ENCODE measurements at places on chromosomes 2 and 18. TPM values are rescaled to one million over a fixed set of nuclear protein-coding genes. Genes with fewer than 3 reads are reported as not detected.

RAX gene
- not detected for total RNA-seq

GALR1 gene
- not detected for total RNA-seq

ARHGAP28 gene
- 0.41 TPM for total RNA-seq

CYRIA gene
- 0.13 TPM for total RNA-seq

IL1R1 gene
- total RNA-seq = 7.1 TPM

SIX3 gene
- total RNA-seq = 0.21 TPM

RGPD4 gene
- not detected for total RNA-seq

POTEJ gene
- total RNA-seq = not detected

CEBPZ gene
- total RNA-seq = 63.8 TPM

UGT1A6 gene
- not detected for total RNA-seq

LONRF2 gene
- 12.9 TPM for total RNA-seq

DSG1 gene
- not detected for total RNA-seq

DNA sequence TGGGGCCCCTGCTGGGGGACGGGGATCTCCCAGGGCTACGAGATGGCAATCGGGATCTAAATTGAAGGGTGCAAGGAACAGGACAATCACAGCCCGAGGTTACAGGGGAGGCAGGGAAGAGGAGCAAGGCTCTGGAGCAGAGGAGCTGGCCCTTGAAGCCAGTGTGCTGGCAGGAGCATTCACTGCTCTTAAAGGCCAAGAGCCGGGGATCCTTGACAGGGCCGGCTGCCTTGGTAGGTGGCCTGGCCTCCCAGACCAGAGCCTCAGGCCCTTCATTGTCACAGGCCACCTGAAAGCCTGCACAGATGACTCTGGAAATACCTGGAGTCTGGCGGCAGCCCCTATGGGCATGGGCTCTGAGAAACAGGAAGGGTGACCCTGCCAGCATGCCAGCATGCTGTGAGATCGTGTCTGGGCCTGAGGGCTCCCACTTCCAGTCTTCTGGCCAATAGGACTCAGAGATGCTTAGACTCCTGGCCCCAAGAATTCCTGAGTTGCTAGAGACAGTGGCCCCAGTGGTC, 38.7 kb downstream of the PDIA6 start:
- no peak for DNase-seq

DNA sequence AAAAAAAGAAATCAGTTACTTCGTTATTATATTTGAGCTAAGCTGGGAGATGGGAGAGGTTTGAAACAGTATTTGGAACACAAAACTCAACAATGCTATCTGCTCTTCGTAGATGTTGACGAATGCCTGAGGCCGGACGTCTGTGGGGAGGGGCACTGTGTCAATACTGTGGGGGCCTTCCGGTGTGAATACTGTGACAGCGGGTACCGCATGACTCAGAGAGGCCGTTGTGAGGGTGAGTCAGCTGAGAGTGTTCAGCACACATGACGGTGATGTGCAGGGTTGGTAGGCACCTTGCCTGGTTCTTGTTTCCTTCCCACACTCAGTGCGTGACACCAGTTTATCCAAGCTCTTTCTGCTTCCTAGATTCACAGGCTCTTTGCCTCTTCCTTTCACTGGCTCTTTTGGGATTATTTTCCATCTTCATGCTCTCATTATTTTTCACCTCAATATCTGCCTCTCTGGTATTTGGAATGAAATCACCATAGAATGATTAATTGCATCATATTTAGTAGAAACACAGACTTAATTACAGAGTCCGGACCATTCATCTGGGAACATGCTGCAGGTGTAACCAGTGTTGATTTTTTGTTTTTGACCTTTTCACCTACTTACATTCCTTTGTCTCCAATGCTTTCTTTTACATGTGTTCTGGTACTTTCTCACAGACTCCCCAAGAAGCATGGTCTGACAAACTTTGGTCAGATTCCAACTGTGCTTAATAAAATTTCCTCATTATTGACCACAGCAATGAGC, 200.6 kb upstream of the RASGRP3 start:
- peak; percentile 94 for DNase-seq

DNA sequence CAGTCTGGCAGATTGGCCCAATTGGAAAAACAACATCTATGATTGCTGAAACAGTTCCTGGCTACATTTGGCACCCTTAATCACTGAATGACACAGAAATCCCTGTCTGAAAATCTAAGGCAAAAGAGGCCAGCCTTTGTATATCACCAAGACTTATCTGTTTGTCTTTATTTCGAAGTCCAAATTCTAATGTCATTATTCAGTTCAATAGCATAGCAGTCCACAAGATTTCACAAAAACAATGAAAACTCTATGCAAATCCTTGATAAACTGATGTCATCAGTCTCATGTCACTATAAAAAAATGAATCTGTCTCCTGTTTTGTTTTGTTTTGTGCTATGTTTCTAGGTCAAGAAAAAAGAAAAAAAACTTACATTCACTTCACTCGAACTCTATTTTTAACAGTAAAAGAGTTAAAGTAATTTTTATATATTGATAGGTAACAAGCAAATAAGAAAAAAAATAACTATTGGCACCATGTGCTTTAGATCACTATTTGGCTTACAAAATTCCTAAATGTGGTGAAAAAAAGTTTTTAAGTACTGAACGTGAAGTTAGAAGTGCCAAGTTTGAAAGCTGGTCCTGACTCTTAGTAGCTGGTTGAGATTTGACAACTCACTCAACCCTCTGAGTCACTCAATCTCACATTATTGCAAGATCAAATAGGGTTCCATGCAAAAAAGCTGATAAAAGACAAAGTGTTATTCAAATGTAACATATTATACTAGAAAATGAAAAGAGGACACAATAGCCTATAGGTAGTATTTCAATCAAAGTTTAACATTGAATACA, 359.3 kb downstream of the IRS1 start:
- no peak for DNase-seq

GRCh38 chr2:51994123-51994763, 962.3 kb upstream of the NRXN1 start:
- DNase-seq = no peak

DNA sequence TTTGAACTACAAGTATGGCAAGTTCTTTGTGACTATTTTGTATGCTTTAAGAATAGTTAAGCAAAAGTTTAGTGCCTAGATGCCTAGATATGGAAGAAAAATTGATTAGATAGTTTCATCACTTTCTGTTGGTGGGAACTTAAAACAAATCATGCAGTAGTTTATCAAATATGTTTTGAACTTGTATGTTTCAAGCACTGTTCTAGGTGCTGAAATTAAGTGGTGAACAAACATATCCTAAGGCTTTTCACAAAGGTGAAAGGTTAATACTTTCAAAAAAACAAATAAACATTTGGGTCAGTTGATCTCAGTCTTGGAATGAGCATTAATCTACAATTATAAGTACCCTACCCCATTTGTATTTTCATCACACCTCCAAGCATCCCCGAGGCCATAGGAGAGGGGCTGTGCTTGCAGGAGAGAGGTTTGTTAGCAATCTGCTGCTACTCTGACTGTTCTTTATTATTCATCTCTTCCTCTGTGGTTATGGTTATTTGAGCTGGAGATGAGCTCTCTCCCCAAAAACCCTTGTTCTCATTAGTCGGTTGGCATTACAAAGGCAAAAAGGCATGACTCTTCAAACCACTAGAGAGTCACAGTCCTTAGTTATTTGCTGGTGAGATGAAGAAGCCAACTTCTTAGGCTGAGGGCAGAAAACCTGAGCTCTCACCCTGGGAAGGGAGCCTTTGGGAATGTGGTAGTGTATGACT, 103.9 kb upstream of the FHL2 start:
- no peak for DNase-seq

DNA sequence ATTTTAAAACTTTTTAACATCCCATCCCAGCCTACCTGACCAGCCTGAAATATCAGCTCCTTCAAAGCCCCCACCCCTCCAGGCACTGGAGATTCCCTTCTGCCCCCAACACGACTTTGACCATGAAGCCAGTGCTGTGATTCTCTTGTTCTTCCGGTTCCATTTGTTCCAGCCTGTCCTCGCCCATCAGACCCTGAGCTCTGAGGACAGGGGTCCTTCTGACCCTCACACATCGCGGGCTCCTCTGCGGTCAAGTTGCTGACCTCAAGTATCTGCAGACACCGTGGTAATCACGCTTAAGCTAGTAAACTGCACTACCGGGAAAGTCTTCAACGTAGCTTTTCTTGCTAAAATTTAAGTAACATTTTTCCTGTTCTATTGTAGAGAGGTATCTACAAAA, 282.2 kb upstream of the SALL3 start:
- no peak for DNase-seq

DNA sequence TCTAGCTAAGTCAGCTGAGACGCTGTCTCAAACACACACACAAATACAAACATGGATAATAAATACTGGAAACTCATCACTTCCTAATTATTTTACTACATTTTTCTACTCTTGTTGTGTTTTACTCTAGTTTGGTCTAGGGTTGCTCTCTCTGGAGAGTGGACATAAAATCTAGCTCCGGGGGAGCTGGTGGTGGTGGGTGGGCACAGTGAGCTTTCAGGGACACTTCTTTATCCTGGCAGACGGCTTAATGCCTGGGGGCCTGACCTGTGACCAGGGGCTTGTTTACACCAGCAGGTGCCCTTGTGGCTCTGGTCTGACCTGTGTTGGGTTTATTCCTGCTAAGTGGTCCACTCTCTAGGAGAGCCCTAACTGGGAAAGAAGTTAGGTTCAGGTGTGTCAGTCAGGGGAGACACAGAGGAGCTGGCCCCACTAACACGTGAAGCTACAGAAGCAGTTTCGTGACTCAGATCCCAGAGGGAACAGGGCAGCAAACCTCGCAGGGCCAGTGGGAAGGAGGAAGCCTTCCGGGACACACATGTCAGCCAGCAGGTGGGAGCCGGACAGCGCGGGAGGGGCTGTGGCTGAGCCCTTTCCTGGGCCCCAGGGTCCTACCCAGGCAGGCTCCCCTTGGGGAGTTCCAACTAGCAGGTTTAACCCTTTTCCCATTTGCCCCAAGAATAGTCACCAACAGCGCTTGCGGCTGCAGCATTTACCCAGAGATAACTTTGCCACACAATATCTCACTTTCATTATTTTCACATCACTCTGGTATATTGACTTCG, 22.5 kb upstream of the BOK start:
- DNase-seq = no peak

- DNase-seq = no peak
Measured at GRCh38 chr2:57552885-57553284, 493.7 kb upstream of the VRK2 start.

DNA sequence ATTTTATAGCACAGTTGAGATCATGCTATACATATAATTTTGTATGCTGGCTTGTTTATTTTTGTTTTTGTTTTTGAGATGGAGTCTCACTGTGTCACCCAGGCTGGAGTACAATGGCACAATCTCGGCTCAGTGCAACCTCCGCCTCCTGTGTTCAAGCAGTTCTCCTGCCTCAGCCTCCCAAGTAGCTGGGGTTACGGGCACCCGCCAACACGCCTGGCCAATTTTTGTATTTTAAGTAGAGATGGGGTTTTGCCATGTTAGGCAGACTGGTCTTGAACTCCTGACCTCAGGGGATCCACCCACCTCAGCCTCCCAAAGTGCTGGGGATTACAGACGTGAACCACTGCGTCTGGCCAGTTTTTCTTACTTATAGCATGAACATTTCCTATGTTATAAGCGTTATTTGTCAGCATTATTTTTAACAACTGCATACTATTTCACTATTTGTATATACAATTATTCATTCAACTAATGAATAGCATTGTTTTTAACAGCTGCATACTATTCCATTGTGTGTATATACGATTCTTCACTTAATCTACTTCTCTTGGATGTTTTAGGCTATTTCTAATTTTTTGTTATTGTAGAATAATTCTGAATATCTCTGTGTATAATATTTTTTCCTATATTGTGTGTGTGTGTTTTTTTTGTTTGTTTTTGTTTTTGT, 3.5 kb downstream of the EHD3 start:
- no peak for DNase-seq

DNA sequence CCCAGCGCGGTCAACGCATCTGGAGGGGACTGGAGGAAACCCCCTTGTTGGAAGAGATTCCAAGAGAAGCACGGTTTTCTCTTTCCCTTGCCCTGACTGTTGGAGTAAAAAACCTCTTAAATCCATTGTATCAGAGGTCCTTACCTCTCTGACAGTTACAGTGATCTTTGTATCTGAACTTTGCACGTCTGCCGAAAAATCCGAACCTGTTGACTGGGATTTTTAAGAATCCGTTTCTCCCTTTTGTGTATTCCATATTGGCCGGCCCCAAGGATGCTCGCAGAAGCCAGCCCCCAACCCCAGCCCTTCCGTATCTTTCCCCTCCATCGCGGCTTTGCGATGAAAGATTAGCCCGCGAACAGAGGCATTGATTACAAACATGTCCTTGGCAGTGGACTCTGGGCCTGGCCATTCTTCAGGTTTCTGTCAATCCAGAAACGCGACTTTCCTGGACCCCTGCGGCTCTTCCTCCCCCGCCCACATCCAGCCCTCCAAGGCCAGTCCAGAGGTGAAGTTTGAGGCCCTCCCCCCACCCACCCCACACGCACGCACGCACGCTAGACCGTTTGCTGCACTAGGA, 4.6 kb upstream of the DLX1 start:
- DNase-seq = no peak

DNA sequence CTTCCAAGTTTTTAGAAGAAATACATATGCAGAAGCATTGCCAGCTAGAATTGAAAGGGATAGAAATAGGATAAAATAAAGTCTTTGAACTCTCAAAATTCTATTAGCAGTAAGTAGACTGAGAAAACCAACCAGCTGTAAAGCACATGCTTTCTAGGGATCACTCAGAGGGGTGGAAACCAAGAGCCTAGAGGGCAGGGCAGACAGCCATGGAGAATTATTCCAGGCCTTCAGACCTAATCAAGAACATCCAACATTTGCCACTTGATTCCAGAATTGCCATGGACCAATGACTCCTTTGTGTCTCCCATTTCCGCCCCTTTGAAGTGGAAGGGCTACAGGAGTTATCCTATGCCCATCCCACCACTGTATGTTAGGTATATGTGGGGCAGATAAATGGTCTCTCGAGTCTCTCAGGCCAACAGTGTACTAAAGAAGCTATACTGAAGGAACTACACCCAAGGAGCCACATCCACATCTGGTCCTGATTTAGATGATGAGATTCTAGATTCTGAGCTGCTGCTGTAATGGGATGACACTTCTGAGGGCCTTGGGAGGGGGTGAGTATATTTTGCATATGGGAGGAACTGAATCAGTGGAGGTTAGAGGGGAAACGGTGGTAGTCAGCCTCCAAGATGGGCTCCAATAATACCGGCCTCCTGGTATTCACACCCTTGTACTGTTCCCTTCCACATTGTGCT, 4.0 kb downstream of the FARSB start:
- no peak for DNase-seq

DNA sequence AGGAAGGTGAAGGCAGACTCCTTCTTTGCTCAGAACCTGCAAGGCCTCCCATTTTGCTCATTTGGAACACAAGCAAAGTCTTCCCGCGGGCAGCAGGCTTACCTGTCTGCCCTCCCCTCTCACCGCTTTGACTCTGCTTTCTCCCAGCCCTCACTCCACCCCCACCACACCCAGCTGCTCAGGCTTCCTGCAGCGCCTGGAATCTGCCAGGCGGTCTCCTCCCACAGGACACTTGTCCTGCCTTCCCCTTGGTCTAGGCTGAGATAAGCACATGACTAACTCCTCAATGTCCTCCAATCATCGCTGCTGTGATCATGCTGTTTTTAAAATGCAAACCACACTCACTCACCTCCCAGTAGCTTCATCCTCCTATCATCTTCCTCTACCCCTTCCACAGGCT, 430.0 kb downstream of the ZNF516 start:
- DNase-seq = no peak

GRCh38 chr2:10222-10875, 36.0 kb downstream of the FAM110C start:
- DNase-seq = no peak
